NCI-H2081 (cell line): ENCODE measurements at places on chromosomes 11 and 22.

GRCh38 chr22:19568337-19569275 lies 44.4 kb upstream of the CLDN5 start:
- peak; percentile 12 for DNase-seq

GRCh38 chr11:120184371-120184945 lies 26.4 kb upstream of the OAF start:
- DNase-seq: no peak

GRCh38 chr11:35076201-35077100 lies 62.5 kb upstream of the CD44 start:
- no peak for DNase-seq

GRCh38 chr11:7019500-7020182 lies 505 bp downstream of the ZNF214 start:
- DNase-seq: peak; percentile 35

- DNase-seq: no peak
These were observed 118.8 kb downstream of the ABTB2 start for GRCh38 chr11:34238966-34239365.

GRCh38 chr11:74581954-74582547 lies 10.3 kb upstream of the POLD3 start:
- DNase-seq: no peak

DNA sequence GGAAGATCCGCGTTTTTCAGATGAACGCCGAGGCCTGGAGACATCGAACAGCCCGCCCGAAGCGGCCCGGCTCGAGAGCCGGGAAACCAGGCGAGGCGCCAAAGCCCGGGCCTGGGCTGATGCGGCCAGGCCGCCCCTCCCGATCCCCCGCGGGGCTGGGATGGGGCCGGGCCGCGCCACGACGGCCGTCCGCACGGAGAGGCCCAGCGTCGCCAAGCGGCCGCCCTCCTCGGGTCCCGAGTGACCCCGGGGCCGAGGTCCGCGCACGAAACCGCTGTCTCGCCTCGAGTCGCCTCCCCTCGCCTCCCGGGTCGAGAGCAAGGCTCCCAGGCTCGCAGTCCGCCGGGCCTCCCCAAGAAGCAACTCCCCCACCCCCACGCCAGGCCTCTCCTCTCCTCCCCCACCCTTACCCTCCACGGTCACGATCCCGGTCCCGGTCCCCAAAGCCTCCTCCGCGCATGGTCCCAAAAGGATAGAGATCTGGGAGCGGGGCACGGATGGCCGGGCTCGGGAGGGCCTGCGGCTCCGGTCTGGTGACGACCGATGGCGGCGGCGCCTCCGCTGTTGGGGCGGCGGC lies 482 bp downstream of the DDX17 start:
- DNase-seq: peak; percentile 23

DNA sequence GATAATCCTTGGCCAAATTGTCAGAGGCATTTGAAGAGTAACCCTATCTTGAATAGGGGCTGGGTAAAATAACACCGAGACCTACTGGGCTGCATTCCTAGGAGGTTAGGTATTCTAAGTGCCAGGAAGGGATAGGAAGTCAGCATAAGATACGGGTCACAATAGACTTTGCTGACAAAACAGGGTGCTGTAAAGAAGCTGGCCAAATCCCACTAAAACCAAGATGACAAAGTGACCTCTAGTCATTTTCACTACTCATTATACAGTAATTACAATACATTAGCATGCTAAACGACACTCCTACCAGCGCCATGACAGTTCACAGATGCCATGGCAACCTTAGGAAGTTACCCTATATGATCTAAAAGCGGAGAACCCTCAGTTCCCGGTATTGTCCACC lies 964 bp upstream of the REXO2 start:
- DNase-seq: no peak

- no peak for DNase-seq
These were observed 52.2 kb upstream of the L3MBTL2 start for GRCh38 chr22:41152902-41153301.
